Stimulated activated CD4-positive, alpha-beta T cell treated with anti-CD3 and anti-CD28 coated beads, Interleukin-2, amount 100 ng/mL, for 48 hours (primary cell): ENCODE measurements at places on chromosomes 6 and 20.

DNA sequence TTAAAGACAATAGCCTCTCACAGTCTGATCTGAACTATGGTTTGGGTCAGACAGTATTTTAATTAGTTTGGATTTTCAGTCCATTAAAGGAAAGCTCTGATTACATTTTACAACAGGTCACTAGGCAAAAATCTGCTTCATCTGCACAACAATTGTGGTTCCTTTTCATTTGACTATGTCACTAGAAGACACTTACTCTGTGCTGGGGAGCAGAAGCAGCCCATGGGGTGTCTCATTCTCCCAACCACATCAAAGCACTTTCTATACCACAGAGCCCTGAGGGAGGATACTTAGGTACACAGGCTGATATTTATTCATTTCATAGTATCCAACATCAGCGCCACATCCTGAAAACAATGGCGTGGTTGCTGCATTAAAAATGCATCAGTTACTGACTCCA, 36.6 kb upstream of the HDAC2 start:
- DNase-seq: no peak

- DNase-seq: no peak
Observed at GRCh38 chr6:106115286-106115685, 29.1 kb downstream of the PRDM1 start.

DNA sequence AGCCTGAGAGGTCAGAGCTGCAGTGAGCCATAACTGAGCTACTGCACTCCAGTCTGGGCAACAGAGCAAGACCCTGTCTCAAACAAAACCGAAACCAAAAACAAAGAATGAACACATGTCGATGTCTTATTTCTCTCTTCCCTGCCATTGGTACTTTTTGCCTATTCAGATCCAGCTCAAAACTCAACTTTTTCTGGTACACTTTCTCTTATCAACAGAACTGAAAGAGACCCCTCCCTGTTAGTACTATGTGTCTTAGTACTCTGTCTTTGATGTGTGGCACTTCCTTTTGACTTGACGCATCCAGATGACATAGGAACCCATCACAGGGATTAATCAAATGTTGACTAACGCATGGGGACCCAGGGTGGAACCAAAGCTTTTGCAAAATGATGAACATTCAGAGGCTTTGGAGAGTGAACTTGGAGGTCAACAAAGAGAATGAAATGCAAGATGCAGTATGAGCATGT, 44.8 kb downstream of the AKAP12 start:
- no peak for DNase-seq

GRCh38 chr6:63245909-63246308, 34.6 kb downstream of the FKBP1C start:
- DNase-seq: no peak

DNA sequence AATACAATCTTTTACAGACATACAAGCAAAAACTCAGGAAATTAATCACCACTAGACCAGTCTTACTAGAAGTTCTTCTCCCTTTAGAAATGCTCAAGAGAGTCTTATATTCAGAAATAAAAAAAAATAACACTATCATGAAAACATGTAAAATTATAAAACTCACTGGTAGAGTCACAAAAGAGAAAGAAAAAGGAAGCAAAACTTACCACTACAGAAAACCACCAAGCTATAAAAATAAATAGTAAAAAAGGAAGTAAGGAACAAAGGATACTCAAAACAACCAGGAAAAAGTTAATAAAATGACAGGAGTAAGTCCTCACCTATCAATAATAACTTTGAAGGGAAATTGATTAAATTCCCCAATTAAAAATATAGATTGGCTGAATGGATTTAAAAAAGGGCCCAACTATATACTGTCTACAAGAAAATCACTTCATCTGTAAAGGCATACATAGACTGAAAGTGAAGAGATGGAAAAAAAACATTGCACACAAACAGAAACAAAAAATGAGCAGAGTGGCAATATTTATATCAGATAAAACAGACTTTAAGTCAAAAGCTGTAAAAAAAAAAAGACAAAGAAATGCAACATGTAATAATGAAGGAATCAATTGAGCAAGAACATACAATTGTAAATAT, 489.5 kb downstream of the KIF16B start:
- no peak for DNase-seq

- DNase-seq: no peak
Observed at GRCh38 chr20:60087563-60088105, 129.4 kb downstream of the CDH26 start.

- no peak for DNase-seq
Observed at GRCh38 chr20:46991880-46992639, 97.4 kb downstream of the EYA2 start.

DNA sequence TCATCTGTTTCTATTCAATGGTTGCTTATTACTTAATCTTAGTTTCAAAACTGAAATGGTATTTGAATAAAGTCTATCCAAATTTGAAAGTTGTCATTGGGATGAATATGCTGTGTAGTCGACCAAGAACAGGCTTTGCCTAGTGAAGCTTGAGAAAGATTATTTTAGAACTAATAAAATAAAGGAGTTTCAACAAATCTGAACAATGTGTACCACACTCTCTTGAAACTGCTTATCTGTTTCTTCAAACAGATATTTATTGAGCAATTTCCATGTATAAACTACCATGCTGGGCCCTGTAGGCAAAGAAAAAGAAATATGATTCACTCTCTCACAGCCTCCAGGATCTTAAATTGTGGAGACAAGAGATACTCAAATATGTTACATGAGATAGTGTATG, 174.4 kb downstream of the OGFRL1 start:
- no peak for DNase-seq

DNA sequence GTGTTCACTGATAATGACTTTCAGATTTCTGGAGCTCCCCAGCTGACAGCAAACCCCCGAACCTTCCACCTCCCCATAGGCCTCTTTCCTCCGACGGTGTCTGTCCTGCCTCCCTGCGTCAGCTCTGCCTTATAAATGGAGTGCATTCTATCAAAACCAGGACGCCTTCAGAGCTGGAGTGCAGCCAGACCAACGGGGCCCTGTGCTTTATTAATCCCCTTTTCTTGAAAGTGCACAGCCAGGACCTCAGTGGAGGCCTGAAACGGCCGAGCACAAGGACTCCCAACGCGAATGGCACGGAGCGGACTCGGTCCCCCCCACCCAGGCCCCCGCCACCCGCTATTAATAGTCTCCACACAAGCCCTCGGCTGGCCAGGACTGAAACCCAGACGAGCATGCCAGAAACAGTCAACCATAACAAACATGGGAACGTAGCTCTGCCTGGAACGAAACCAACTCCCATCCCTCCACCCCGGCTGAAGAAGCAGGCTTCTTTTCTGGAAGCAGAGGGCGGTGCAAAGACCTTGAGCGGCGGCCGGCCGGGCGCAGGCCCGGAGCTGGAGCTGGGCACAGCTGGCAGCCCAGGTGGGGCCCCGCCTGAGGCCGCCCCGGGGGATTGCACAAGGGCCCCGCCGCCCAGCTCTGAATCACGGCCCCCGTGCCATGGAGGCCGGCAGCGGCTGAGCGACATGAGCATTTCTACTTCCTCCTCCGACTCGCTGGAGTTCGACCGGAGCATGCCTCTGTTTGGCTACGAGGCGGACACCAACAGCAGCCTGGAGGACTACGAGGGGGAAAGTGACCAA, 42.3 kb upstream of the NAA20 start:
- DNase-seq: no peak

DNA sequence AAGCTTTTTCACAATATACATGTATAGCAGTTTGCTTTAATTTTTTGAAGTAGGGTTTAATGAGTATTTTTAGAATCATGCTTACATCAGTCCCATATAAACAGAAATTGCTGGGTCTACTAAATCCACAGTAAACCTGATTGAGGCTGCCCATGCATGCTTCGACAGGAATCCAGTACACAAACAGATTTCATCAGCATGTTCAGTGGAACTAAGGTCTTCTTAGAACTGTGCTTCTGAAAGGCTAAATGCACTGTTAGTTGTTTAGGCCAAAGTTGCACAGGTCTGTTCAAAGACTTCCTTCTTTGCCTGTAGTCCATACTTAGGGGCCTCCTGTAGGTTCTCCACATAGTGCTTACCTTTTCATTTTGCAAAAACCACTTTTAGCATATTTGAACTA, 42.5 kb upstream of the THBS2 start:
- no peak for DNase-seq

GRCh38 chr20:58111310-58112016, 117.0 kb downstream of the ANKRD60 start:
- no peak for DNase-seq

- DNase-seq: no peak
Observed at GRCh38 chr6:107627969-107628368, 138.1 kb downstream of the SOBP start.

DNA sequence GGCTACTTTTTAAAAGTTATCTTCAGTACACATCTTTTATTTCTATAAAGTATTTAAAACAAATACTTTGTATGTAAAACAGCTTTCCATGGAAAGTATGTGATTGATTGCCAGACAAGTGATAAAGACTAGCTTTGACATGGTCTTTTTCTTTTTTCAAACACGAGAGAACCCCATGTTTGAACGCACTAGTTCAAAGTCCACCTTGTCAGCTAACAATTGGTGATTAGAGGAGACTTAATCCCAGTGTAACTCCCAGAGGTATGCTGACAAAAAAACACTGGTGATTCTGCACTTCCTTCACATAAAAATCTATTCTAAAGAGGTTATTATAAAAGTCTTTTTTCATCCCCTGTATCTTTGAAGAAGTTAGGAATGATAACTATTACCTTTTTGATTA, 438.1 kb downstream of the GJA1 start:
- DNase-seq: no peak

DNA sequence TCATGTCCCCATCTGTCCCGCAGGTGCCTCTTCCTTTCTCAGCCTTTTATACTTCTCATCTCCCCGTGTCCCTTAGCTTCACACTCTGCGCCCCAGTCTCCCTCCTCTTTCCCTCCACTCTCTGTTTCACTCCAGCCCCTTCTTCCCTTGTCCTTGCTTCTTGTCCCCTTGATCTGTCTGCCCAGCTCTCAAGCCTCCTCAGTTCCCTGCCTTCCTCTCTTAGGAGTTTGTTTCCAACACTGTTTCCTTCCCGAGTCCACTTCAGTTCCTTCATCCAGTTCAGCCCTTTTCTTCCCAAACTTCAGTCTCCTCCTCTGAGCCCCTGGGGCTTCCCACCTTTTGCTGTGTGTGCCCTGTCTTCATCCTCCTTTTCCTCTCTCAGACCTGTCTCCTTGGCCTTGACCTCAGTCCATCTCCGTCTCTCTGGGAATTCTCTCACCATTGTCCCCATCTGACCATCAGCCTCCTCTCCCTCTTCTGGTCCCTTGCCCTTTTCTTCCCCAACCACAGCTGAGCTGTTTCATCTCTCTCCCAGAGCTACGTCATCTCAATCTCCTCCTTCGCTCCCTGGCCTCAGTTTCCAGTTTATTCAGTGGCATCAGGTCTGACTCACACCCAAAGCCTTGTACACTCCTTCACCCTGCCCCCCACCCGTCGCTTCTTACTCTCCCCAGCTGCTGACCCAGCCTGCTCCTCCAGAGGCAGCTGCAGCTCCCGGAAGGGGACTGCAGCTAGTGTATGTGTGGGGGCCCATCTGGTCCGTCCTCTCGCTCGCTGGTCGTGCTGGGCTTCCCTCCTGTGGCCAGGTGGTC, 2.7 kb upstream of the DDR1 start:
- DNase-seq: no peak

- DNase-seq: no peak
Observed at GRCh38 chr6:66628917-66629316, 921.9 kb upstream of the EYS start.
